ENCODE measurements at places on chromosomes 7 and 10.

DNA sequence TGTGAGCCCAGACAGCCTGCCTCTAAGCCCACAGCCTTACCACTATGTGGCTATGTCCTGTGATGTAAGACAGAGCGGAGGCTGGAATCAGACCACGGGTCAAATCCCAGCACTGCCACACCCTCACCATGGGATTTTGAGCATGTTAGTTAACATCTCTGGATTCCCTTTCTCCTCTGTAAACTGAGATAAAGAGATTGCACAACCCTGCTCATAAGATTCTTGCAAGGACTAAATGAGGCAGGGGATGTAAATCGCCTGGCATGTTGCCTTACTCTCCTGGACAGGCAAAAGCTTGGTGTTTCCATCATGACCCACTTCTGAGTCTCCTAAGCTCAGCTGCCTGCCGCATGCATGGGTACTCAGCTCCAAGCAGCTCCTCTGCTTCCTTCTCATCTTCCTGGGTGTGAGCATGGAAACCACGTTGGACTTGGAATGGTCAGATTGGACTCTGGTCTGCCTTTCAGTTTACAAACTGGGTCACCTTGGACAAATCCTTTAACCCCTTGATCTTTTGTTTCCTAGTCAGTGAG is 41.3 kb upstream of the MTURN start:
- no peak for DNase-seq

DNA sequence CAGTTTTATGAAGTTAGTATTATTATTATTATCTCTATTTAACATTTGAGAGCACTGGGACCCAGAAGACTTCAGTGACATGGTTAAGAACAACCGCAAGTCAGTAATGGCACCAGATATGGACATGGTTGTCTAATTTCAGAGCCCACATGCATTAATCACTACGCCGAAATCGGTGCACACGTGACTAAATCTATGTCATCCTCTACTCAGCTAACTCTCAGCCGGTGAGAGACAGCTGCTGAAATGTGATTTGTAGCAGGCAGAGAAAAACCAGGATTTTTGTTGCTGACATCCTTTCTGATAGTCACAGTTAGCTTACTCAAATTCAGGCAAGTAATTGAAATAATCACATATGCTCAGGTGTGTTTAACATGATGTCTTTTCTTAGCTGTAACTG is 127.7 kb downstream of the SPAG6 start:
- no peak for DNase-seq

GRCh38 chr7:127208351-127208750 is 44.4 kb downstream of the GRM8 start:
- no peak for DNase-seq

- no peak for DNase-seq
These were observed 13.3 kb downstream of the DHTKD1 start for GRCh38 chr10:12081879-12082557.

GRCh38 chr10:30829901-30830300 is 200.3 kb upstream of the LYZL2 start:
- no peak for DNase-seq

DNA sequence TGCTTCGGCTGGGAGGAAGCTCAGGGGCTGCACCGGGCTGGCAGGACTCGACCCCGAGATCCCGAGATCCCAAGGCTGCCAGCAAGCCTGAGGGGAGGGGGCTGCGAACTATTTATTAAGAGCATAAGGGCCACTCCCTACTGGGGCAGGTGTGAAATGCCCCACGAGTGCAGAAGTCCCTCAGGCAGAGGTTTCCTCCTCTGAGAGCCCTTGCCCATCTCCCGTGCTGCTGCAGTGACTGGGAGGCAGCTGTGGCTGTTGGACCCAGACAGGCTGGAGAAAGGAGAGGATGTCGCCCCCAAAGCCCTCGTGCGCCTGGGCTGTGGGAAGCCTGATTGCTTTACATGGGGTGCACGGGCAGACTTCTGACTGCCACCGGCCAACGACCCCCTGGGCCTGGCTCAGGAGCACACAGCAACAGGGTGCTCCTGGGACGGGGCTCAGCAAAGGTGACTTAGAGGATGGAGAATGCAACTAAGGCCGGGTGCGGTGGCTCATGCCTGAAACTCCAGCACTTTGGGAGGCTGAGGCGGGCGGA is 39.8 kb downstream of the RGS10 start:
- no peak for DNase-seq
